ENCODE measurements at places on chromosomes 11 and 22.
A peak's percentile ranks its signal among the peaks of the same experiment; 100 is the strongest.

DNA sequence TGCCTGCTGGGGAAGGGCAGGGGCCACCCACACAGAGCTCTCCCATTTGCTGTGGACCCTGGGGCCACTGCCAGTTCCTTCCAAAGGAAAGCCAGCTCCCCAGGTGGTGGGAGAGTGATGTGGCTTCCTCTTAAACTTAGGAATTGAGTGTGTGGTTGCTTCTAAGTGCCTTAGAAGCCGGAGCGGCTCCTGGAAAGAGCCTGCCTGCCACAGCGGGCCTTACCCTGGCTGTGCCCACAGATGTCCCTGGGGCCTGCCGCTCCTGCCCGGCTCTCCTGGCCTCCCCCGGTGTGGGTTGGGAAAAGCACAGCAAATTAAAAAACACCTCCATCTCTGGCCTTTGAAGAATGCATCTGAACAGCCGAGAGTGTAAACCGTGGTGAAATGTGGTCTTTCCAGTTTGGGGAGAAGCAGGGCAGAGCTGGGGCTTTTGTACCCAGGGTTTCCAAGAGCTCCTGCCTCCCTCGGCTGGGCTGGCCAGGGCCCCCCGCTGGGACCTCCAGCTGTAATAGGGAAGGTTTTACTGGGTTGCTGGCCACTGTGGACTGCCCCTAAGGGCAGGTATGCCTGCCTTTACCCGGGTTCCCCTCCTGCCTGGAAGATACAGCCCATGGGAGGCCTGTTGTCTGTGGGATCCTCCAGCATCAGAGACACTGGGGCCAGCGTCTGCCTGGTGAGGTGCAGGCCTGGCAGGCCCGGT lies 30.2 kb downstream of the LRP5 start:
- no peak for DNase-seq

GRCh38 chr11:24773322-24773721 lies 276.5 kb downstream of the LUZP2 start:
- DNase-seq: no peak

DNA sequence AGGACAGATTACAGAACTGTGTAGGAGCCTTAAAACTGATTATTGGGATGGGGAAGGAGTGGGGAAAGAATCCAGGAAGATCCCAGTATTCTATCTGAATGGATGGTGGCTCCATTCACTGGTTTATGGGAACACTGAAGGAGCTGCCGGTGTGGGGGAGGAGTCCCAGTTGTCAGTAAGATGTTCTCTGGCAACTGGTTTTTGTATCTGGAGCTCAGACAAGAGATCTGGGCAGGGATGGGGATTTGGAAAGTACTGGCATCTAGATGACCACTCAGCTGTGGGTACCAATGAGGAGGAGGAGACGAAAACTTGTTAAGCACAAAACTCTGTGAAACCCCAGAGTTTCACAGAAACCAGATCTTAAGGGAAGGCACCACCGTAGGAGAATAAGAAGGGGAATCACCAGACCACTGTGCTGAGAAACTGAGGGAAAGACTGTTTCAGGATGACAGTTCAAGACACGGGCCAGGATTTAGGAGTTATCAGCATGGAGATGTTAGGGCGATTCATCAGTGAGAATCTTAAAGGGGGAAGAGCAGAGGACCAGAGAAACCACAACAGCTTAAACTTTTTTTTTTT lies 28.1 kb downstream of the LDLRAD3 start:
- DNase-seq: no peak

DNA sequence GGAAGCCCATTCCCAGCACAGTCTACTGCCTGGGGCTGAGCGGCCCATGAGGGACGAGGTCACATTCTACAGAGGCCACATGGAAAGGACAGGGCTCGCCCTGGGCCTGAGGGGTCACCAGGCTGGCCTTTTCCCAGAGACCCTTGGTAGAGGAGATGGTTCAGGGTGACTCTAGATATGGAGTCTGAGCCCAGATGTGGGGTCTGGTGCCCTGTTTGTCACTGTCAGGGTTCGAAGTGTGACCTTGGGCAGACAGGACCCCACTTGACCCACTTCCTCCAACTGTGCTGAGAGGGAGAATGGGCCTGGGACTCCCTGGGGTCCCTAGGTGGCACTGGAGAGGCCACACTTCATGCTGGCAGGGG lies 81.0 kb downstream of the MYEOV start:
- no peak for DNase-seq

DNA sequence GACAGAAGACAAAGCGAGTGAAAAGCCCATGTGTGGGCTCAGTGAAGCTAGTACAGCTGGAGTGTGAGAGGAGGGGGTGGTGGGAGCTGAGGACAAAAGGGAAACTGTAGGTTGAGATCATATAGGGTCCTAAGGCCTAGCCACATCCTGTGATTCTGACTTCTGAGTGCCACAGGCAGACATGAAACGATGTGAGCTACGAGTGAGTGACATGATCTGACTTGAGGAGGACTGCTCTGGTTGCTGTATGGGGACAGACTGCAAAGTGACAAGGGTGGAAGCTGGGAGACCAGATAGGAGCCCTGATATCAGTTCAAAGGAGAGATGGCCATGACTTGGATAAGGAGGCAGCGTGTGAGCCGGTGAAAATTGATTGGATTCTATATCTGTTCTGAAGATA lies 85.4 kb downstream of the MICAL2 start:
- no peak for DNase-seq

DNA sequence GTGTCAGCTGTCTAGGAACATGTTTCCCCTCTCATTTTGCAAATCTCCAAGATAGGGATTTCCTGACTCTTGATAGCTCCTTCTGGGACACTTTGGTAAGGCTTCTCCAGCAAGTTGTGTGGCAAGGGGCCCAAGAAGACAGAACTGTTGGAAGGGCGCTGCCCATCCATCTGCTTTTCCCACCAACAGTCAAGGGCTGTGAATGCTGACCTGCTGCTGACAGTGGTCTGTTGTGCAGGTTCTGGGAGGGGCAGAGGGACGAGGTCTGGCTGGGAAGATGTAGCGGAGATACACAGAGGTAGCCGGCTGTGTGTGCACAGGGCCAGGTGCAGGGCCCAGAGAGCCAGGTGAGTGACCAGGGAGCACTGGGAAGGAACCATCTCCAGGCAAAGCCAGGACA lies 12.2 kb downstream of the BCR start:
- no peak for DNase-seq

DNA sequence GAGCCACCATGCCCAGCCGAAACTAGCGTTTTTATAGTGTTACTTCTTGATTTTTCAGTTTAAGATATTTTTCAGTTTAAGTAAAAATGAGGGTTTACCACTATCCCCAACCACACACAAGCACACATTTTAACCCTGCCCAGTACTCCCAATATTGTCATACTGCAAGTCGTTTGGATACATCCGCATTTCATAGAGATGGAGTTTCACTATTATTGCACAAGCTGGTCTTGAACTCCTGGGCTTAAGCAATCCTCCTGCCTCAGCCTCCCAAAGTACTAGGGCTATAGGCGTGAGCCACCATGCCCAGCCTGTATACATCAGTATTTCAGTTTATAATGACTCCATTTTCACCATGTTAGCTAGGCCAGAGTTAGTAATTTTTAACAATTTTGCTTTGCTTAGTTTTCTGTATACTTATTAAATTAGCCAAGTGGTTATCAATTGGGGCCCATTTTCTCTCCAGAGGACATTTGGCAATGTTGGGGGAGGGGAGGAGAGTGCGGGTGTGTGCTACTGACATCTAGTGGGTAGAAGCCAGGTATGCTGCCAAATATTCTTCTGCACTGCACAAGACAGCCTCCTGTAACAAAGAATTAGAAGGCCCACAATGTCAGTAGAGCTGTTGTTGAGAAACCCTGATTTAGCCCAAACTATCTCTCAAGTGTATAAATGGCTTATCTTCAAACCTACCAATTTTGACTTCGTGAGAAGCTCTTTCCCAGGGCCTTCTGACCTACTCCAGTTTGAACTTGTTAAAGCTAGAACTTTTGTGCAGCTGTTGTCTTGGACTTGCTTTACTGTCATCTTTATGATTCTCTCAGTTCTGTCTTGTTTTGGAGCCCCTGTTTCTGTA lies 7.3 kb downstream of the USP47 start:
- peak; percentile 30 for DNase-seq

DNA sequence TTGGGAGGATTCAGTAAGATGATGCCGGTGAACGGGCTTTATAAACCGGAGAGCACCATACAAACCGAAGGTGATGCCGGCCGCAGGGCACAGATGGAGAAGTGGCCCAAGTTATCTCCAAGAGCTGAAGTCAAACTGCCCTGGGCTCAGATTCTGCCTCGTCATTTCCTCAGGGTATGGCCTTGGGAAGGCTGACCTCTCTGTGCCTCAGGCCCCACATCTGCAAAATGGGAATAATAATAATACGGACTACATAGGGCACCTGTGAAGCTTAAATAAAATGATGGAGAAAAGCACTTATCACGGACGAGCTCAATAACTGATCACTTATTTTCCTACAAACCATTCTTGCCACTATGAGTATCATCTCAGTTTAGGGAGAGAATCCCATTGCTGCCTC lies 29.9 kb downstream of the DSCAML1 start:
- DNase-seq: no peak

GRCh38 chr11:67054346-67054835 lies 2.3 kb upstream of the RHOD start:
- DNase-seq: no peak

DNA sequence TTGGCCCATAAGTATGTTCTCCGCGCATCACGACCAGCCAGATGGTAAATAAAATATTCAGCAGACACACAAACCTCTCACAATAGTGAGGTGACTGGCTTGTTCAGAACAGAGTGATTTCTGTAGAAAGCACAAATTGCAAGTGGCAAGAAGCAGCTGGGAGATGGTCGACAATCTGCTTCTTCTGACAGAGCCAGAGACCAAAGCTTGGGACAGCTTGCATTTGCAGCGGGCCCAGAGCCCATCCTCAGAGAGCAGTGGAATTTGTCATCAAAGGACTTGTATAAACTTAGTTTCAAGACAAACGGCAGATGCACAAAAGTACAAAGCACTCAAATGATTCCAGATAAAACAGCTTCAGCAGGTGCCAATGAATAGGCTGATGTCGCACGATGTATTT lies 7.6 kb upstream of the GALNT18 start:
- no peak for DNase-seq

GRCh38 chr11:61103851-61104423 lies 1.6 kb downstream of the CD5 start:
- no peak for DNase-seq

DNA sequence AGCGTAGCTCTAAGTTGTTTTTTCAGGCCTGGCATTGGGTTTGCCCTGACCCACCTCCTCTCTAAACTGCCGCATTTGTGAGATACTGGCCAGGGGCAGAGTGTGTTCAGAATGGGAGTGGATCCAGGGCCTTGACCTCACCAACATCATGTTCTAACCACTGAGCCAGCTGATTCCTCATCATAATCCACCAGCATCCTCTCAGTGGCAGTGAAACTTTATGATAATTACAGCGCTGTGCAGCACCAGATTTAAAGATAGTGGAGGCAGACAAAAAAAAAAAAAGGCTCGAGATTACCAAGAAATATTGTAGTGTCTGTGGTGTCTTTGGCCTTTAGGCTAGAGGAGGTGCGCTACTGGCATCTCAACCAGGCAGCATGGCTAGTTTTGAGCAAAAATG lies 53.0 kb downstream of the KREMEN1 start:
- DNase-seq: no peak

DNA sequence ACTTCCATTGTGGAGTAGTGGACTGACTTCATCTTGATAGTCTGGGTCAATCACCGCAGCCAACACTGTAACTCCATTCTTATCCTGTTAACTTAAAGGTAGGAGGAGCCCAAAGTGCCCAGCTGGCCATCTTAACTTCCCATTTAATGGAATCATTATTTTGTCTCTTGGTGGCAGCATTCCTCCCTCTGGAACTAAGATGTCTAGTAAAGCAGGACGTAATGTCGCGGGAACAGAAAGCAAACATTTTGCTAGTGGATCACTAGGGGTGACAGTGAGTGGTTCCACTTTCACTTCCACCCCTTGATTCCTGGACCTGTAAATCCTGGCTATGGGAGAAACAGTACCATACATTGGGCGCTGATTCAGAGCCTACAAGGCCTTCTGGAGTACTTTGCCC lies 71.4 kb downstream of the GAB4 start:
- DNase-seq: no peak

GRCh38 chr11:33160136-33160535 lies 1.1 kb downstream of the CSTF3 start:
- no peak for DNase-seq

DNA sequence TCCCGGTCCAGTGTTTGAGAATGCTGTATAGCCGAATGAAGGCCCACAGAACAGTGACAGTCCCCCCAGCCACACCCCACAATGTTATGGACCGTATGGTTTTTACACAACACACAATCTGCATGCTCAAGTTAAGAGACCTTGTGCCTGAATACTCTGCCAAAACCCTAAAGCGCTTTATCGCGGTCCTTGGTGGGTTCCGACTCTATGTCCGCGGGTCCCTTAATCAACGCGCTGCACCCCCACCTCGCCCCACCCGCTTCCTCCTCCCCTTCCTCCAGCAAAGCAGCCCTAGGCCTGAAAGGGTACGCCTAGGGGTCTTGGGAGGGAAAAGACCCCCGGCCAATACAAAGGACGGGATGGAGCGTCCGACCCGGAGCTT lies 442 bp downstream of the COPB1 start:
- no peak for DNase-seq

- DNase-seq: no peak
Measured at GRCh38 chr22:31039393-31039792, 41.7 kb upstream of the SMTN start.

- no peak for DNase-seq
Measured at GRCh38 chr11:104332110-104332509, 168.2 kb upstream of the PDGFD start.

GRCh38 chr11:79864882-79865281 lies 424.1 kb upstream of the TENM4 start:
- no peak for DNase-seq

DNA sequence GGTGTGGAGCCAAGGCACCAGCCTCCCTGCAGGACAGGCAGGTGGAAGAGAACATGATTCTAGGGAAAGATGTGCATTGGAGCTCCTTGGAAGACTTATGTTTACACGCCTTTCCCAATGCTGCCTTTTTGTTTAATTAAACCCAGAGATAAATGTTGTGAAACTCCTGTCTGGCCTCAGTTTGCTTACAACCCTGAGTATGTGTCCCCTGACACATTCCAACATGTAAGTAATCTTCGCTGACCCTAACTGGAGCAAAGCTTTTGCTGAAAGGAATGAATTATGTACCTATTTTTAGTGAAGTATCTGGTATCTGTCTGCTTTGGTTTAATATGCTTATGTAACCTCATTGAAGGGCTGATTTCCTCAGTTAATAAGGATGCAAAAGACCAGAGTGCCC lies 56.7 kb downstream of the APIP start:
- no peak for DNase-seq

DNA sequence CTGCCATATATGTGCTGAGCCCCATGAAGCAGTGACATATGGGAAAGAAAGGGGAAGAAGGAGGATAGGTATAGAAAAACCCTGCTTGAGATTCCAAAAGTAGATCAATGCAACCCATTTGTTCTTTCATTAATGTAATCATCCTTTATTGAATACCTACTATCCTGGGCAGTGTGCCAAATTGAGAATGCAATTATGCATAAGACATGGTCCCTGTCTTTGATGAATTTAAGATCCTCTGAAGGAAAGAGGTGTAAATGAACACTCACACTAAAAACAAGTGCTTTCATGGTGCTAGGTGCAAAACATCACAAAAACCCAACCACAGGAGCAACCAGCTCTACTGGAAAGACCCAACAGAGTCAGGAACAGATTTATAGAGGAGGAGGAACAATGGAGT lies 29.7 kb downstream of the FLI1 start:
- no peak for DNase-seq

GRCh38 chr11:57161351-57161750 lies 20.4 kb upstream of the LRRC55 start:
- no peak for DNase-seq

- peak; percentile 95 for DNase-seq
Measured at GRCh38 chr22:29883045-29883774, at the start of gene MTMR3. Gene MTMR3, plus strand, starts transcription at chr22:29883174. Its CDS starts 87,886 bp downstream, at chr22:29971060.
